ENCODE measurements at places on chromosomes 7 and 10.

DNA sequence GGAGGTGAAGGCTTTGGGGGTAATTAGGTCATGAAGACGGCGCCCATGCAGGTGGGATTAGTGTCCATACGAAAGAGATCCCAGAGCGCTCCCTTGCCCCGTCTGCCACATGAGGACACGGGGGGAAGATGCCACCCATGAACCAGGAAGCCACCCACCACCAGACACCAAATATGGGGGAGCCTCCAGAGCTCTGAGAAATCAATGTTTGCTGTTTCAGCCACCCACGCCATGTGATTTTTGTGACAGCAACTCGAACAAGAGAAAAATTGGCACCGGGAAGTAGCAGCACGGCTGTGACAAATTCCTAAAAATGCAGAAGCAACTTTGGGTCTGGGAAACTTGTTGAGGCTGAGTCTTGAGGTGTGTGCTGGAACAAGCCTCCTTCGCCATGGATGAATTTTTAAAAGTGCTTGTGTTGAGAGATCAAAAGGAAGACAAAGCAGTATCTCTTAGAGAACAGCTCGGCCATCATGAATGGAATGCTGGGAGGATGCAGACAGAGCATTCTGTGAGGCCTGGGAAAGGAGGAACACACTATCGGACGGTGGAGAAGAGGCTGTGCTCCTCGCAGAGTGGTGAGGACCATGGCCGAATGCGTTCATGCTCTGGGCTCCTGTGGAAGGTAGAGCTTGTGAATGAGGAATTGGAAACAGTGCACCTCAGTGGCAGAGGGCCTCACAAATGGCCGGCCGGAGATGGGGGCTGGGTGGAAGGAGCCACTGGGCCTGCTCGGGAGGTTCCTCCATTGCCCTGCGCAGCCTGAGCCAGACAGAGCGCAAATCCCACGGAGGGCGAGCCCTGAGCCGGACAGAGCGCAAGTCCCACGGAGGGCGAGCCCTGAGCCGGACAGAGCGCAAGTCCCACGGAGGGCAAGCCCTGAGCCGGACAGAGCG is 277.5 kb downstream of the PTPRN2 start:
- no peak for DNase-seq

DNA sequence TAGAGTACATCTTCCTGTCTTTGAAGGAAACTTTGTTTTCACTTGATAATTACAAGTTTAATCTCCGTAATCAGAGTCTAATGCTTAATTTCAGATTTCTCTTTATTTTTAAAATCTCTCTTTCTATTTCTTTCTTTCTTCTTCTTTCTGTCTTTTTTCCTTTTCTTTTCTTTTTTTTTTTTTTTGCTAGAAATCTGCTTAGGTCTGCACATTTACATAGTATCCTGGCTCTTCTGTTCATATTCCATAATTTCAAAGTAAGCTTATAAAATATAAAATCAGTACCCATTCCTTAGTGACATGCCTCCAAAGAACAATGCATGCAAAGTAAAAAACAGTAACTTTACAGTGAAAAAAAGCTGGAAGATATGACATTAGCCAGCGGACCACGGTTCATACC is 601.7 kb upstream of the VSTM2A start:
- DNase-seq = no peak

DNA sequence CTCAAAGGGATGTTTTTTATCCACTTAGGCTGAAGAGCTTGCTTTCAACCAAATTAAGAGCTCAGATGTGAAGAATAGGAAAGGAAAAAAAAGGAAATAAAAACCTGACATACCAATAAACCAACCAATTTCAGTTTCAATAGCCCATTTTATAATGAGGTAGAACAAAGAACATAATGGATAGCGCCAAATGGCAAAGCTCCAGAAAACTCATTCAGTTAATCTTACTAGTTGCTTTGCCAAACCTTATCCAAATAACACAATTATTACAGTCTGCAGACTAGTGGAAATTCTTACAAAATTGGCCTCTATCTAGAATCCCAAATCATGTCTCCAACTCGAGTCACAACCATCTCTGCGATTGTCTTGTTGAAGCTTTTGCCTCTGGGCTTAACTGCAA is 337.0 kb downstream of the CRPPA start:
- no peak for DNase-seq

DNA sequence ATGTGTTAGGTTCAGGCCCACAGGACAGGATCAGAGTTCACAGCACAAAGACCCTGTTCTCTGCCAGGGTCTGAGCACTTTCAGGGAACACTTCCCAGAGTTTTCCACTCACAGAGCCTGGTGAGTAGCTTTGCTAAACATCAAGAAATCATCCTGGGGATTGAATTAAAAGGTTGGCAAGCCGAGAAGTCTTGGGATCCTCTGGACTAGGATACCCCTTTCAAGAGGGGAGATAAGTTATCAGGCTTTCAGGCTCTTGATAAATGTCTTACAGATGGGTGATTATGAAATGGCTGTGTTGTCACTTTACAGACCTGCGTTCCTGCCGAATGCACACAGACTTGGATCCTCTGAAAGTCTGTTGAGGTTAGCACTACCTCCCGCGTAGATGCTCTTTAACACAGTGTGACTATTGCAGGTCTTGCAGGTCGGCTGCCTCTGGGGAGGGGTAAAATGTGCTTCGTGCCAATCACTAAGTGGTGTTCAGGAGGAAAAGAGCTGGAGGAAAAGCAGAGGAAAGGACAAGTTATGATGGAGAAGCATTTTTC is 473.5 kb upstream of the AKR1E2 start:
- DNase-seq = no peak

DNA sequence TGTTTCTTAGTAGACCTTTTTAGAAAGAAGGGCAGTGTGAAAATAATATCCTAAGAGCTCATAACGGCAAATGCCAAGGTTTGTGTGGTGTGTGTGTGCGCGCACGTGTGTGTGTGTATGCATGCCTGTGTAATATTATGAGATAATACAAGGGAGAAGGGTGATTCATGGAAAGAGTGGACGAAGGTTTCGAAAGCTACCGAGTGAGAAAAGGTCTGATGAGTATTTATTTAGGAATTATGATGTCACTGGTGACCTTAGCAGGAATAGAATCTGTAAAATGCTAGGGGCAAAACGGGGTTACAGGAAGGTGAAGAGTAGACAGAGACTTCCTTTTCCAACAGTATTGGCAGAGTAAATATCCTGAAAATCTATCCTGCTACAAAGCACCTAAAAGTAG is 107.3 kb downstream of the AHR start:
- DNase-seq = no peak

DNA sequence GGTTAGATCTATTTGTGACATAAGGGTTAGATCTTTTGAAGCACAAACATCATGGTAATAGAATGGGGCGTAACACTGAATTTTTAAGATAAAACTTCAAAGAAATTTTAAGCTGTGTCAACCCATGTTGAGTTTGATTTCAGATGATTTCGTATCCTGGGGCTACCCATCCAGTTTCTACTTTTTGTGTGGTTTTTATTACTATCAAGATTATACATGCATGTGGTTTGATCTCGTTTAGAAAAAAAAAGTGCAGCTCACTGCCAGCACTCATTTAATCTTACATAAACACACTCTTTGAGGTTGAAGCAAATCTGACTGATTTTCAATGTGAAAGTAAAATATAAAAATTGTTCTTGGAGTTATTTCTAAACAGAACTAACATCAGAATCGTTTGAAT is 140.8 kb upstream of the GRB10 start:
- no peak for DNase-seq

DNA sequence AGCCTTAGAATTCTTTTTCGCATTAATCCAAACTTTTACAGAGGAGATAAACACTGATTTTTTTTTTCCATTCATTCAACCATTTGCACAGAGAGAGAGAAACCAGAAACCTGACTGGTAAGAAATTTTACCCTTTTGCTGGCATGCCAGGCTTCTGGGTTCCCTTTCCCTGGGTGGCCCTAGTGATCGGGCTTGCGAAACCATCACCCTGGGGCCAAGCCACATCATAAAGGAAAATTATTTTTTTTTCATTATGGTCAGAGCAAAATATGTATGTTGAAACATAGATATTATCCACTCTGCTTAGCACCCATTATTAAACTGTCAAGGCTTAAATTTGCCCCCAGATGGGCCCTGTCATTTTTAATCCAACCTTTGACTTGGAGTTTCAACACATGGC is 55.4 kb upstream of the INHBA start:
- DNase-seq = no peak

DNA sequence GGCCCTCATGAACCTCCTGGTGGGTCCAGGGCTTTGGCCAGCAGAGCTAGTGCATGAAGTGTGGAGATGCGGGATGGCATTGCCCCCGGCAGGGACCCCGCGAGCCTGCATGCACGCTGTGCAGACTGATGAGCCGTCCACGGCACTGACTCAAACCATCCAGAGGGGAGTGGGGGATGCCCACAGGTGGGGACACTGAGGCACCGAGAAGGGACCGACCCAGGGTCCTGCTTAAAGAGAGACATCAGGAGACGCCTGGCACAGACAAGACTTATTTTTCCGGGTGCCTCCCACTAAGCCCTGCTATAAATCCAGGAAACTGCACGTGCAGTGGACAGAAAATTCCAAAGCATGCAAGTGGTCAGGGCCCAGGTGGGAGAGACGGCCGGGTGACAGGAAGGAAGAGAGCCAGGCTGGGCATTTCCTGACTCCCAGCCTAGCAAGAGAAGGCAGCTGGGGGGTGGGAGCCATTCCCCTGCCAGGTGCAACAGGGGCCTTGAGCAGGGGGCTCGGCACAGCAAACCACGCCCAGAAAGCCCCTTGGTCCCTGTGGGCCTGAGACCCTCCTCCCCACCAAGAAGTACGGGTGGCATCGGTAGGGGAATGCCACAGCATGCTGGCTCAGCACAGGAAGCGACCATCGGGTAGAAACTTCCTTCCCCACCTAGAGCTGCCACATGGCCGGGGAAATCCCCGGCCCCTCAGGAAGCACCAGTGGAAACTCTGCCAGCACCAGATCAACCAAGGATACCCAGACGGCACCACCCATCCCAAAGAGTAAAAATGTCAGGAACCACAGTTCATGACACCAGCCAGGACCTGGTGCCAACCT is 91.5 kb downstream of the FOXL3 start:
- DNase-seq = no peak

GRCh38 chr10:74282151-74282847 is 131.3 kb downstream of the ADK start:
- DNase-seq = no peak

DNA sequence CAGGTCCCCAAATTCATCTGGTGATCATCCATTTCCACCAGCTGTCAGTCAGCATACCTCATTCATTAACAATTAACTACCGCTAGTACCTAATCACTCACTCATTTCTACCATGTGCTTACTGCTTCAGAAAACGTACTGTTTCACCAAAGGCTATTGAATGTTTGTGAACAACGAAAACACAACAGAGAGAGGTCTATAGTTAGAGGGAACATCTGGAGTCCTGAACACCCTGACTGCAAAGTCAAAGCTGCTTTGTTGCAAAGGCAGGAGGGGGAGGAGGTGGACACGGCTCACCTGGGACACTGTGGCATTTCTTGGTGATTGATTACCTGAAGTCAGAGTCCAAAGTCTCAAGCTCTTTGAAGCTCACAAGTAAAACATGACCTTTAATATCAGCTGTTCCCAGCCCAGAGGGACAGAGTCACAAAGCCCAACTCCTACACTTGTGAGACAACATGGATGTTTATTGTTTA is 342.3 kb upstream of the ADARB2 start:
- DNase-seq = no peak

GRCh38 chr10:80770239-80770638 is 232.5 kb downstream of the SH2D4B start:
- DNase-seq = no peak

DNA sequence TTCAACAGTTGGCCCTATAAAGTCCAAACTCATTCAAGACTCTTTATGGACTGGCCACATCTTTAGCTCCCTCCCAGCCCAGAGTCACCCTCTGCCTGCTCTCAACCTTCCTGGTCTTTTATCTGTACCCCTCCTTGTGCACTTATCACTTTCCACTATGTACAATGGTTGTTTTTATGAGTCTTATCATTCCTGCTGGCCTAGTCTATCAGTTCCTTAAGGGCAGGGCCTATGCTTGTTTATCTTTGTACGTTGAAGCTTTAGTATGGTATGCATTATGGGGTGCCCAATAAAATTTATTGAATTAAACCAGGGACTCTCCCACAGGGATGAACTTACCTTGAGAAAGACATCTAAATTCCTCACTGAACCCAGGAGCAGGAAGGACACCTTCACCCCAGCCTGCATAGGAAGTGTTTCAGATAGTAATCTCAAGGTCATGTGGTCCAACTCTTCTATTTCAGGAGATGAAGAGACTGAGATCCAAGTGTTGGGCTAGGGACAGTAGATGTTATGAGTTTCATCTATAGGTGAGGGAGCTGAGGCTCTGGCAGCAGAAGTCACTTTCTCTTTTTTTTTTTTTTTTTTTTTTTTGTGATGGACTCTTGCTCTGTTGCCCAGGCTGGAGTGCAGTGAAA is 13.3 kb upstream of the PDCD4 start:
- no peak for DNase-seq

DNA sequence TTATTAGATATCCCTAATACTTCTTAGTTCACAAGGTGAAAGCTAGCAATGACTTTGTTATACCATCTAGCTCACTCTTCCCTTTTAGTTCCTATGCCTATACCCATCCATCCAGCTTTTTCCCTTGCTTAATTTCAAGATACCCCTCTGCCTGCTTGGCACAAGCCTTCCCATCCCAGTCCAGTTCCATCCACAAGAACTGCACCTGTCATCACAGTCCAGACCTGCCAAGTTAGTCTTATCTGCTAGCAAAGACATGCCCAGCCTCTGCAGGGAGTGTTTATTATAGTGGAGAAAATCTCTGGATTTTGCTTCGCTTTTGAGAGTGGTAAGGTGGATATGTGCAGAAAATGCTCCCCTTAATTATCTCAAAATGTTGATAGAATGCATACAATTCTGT is 158.2 kb downstream of the ST7 start:
- DNase-seq = no peak

GRCh38 chr7:25907214-25907613 is 244.8 kb upstream of the NFE2L3 start:
- no peak for DNase-seq

DNA sequence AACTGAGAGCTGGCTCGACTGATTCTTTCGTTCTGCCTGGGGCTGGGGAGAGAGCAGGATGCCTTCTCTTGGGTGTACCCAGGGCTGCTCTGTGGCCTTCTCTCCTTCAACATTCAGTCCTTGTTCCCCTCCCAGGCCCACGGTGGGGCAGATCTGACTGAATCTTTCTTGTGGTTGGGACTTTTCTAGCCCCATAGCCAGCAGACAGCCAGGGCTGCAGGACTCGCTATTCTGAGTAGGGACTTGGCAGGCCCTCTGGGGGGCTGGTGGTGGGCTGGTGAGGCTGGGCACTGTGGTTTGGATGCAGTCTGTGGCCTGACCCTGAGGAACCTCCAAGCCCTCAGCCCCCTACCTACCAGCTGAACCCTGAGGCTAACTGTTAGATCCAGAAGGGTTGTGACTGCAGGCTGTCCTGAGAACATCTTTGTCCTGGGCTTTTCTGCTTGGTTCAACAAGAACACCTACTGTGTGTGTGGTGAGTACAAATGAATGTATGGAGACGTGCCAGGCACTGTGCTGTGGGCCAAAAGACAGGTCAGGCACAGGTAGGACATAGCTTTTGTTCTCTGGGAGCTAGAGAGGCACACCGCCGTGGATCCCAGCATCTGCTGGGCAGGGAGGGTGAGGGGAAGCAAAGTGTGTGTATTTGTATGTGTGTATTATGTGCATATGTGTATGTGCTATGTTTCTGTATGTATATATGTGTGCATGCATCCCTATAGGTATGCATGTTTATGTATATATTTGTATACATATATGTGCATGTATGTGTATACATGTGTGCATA is 2.1 kb upstream of the PALD1 start:
- no peak for DNase-seq

All from NCI-H187 treated with DMSO at 0.1 percent for 48 hours (cell line).